ENCODE measurements at places on chromosomes 3 and 15.

- DNase-seq = no peak
Measured at GRCh38 chr3:115843206-115843605, 219.9 kb downstream of the GAP43 start.

GRCh38 chr3:196175116-196175625 lies 36.0 kb downstream of the ZDHHC19 start:
- no peak for DNase-seq

GRCh38 chr3:9746330-9746729 lies 3.4 kb upstream of the OGG1 start:
- DNase-seq = no peak

DNA sequence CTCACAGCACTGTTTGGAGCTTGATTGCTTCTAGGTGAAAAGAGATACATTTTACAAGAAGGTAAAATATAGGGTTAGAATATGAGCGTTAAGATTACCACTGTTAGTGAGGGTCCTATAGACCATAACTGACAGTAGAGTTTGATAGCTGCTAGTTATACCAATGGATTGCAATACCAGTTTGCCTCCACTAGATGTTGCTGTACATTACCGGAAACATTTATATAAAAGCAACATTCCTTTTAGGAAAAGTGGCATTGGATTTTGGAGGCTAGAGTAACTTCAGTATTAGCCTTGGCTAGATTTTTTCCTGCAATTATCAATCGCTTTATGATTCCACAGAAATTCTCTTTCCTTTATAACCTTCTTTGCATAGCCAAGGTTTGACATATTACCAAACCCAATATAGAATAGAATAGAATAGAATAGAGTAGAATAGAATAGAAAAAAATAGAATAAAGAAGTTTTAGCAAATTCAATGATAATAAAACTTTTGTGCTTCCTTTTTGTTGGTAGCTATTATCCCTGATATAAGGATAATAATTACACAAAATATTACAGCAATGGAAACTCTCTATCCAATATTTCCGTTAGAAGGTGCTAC lies 1093.6 kb upstream of the ALCAM start:
- DNase-seq = peak; percentile 19

- DNase-seq = no peak
Measured at GRCh38 chr15:47900751-47901150, 183.4 kb downstream of the SEMA6D start.

DNA sequence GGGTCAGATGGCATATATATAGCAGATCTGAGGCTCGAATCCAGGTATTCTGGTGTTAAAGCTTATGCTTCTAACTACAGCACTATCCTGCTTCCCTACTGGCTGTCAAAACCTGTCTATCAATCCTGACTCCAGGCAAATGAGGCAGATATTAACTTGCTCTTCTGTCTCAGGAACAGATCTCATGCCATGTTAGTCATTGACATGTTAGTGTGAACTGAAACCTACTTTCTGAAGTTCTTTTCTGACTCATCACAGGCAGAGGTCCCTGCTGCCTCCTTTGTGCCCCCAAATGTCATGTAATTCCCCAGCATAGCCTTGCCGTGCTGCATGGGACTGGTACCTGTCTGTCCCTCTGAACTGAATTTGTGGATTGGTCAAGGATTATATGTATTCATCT lies 125.0 kb upstream of the SMAD3 start:
- no peak for DNase-seq

DNA sequence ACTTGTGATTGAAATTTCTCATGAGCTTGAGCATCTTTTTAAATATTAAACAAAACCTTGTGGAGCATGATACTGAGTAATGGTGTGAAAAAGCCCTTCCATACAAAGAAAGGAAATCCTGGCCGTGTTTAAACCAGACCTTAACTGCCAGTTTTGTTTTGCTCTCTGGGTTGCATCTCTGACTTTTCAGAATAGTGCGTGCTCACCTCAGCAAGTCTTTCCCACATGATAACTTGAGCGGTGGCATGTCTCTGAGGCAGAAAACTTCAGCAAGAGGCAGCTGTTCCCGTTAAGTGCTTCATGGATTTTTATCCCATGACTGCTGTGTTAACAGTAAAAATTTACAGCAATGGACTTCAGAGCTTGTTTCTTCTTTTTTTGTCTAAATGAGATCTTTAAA lies 393.3 kb downstream of the FEZF2 start:
- peak; percentile 48 for DNase-seq

DNA sequence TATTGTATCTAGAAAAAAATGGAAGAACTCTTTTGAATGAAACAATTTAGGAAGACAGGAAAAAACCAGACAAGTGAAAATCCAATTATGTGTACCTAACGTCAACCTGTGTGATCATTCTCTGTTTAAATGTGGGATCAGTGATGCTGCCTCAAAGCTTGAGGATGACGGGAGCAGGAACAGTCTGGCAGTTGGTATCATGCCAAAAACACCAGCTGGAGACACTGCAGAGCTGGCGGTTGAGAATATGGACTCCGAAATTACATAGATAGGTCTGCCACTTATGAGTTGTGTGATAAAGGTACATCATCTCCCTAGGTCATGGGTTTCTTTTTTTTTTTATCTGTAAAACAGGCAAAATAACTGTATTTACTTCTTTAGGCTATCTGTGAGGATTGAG lies 480.5 kb downstream of the CNTN4 start:
- no peak for DNase-seq

DNA sequence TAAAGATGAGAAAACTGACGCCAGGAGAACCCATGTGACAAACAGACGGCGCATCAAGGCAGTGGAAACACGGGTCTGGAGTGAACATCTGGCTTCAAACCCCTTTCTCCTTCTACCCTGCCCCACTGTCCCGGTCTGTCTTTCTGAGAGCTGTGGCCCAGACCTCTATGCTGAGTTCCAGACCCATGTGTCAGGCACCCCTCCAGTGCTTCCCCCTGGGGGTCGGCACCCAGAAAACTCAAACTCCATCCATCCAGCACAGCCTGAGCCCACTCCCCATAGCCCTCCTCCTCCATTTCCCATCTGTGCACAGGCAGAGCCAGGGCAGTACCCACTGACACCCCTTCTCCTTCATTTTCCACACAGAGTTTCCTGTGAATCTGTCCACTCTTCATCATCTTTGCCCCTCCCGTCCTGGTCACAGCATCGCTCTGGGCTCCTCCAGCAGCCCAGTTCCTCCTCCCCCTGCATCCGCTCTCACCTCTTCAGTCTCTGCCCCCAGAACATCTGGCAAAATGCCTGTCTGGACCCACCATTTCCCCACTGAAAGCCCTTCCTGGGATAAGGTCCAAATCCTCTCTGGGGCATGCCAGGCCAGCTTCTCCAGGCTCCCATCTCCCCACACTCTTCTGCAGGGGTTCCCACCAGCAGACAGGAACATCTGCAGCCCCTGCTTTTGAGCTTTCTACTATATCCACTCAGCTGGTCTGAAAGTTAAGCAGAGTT lies 2.9 kb downstream of the FAM240A start:
- DNase-seq = peak; percentile 49

GRCh38 chr3:149657321-149657925 lies 402 bp downstream of the WWTR1 start:
- peak; percentile 75 for DNase-seq

- DNase-seq = no peak
Measured at GRCh38 chr15:93730724-93731123, 500.6 kb upstream of the MCTP2 start.

DNA sequence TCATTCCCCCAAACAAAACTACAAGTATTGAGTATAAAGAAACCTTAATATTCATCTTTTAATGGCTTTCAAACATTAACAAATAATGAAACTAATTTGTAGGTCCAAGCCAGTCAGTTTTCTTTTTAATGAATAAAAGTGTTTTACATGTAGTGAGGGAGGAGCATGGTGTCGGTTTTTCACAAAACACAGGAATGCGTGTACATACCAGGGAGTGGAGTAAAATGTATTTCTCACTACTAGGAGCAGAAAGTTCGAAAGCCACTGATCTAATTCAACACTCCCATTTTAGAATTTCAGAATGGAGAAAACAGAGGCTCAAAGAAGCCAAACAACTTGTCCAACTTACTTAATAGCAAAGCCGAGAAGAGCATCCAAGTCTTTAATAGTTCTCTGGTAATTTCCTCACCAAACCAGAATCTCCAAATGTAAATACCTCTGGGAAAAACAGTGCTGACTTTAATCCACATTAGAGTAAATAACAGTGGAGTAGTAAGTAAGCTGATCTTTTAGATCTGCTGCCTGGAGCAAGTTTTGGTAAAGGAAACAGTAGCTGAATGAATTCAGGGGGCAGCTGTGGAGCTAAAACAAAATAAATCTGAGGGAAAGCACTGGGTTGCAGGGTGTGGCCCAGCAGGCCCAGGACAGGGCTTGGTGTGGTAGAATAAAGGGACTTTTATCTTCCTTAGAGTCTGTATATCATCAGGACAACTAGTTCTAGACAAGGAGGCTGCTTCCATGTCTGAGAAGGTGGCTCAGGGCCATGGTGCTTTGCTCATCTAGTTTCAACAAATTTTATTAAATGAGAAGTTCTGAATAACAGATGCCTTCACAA lies 7.9 kb downstream of the ANP32A start:
- DNase-seq = peak; percentile 34

DNA sequence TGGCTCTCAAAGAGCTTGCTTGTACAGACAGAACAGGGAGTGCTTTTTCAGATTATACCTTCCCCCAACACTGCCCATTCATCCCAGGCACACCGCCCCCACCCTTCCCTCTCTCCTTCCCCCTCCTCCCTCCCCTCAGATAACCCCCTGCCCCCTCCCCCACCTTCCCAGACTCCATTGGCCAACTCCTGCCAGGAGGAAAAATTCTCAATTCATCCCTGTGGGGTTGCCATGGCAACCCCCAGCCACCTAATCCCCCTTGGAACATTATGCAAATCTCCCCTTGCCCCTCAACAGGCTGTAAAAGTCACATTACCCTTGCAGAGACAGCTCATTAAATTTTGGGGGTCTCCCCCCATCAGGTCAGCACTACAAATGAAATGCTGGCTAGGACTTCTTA lies 14.3 kb downstream of the TLE3 start:
- DNase-seq = no peak

DNA sequence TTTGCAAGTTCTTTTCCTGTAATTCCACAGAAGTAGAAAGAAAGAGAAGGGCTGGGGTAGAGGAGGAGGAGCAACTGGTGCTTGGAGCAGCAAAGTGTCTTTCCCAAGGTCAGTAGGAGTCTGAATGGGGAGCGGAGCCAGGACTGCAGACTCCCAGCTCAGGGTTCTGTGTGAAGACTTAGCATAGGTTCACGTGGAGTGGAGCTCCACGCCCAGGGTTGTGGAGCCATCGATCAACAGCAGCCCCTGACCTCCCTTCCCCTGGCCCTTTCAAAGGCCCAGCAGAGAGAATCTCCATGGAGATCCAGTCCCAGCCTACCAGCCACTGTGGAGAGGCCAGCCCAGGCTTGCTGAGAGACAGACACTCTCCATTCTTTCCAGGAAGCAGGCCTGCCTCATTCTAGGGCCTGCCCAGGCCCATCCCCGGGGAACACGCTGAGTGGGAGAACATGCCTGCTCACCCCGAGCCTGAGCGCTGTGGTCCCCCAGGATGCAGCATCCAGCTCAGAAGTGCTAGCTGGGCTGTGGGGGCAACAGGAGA lies 62.1 kb downstream of the CORO2B start:
- no peak for DNase-seq

- DNase-seq = peak; percentile 10
Measured at GRCh38 chr3:167733961-167734497, 663 bp downstream of the PDCD10 start.

DNA sequence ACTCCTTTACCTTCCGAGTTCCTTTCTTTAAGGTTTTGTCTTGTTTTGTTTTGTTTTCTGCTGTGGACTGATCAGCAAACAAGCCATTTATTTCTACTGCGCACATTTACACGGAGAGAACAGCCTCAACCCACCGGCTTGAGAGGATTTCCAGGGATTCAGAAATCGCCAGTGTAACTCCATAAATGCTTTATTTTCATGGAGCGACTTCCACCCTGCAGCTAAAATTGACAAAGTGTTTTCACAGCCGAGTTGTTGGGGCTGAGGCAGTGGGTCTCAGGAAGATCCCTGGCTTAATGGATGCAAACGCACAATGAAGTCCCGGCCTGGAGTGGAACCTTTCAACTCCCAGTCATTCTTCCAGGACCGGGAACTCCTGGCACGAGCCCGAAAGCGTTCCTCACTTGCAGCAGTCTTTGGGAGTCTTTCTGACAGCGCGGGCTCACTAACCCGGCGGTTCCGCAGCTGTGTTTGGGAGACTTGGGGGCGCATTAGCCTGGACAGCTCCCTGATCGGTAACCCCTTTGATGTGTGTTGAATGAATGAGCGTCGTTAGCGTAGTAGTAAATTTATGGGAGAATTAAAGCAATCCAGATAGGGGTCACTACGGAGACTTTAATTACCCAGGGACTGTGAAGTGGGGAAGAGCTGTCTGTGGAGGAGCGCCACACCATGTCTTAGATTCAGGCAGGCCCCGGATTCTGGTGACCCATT lies 785 bp upstream of the MYRIP start:
- peak; percentile 54 for DNase-seq

DNA sequence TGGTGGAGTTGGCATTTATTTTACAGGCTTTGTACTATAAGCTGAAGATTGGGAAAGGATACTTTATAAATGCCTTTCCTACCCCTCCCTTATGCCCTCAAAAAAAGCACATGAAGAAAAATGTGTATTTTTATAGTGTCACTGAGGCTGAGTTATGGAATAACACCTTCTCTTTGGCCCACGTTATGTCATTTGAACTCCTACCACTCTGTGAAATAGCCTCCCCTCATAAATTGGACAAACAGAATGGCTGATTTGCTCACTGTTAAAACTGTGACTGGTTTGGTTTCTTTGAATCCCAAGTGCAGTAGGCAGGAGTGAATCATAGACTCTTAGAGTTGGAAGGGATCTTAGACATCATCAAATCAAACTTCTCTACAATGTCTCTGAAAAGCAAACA lies 95.2 kb upstream of the SKOR1 start:
- DNase-seq = no peak

DNA sequence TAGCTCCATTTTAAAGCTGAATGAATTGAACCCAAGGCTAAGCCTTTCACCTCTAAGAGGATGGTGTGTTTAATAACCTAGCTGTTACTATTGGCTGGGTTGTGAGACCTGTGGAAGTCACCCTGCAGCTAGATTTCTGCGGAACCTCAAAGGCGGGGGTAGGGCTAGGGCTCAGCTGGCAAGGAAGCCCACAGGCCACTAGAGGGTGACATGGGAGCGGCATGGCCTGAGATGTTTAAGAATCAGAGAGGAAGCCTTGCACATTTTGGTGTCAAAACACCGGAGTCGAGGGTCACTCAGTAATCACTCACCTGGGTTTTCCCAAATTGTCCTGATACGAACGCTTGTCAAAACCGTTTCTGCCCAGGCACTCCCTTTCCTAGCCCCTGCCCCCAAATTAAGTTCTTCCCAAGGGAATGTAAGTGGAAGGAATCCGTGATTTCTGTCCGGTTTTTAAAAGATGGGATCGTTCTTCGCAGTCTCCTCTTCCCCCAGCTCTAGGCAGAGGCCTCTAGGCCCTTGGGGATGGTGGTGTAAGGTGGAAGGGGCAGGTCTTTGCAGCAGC lies 3.8 kb upstream of the ACAD9 start:
- peak; percentile 34 for DNase-seq

DNA sequence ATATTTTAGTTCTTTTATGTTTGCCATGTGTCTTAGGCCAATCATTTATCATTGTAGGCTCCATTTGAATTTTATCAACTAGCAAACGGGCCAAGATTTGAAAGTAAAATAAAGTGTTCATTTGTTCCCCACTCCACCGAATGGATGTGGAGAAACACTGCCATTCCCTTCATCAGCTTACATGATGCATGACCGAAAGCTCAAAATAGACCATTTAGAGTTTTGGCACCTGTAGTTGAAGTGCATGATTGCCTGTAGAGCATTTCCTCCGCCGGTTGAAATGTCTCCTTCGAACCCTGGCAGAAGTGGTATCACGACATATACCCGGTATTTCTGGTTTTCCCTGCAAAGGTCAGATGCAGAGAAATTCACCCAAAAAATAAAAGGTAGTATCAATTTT lies 165.6 kb downstream of the PLD1 start:
- DNase-seq = no peak
